ENCODE measurements at places on chromosomes 7 and 10.

GRCh38 chr7:129197771-129198170, 9.3 kb downstream of the SMO start:
- no peak for DNase-seq

DNA sequence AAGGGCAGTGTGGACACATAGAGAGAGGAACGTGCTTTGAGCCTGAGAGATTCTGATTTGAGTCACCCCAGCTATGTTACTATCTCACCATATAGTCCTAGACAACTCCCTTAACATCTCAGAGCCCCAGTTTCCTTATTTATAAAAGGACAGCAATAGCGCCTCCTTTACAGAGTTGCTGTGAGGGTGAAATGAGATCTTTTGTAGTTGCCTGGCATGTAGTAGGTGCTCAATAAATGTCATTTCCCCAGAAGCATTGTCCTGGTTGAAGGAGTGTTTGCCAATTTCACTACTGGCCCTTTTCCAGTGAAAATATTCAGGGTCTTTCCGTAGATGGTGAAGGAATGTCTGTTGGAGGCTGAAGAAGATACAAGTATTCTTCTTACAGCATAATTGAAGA, 51.3 kb upstream of the FAM180A start:
- DNase-seq, result no peak

- DNase-seq, result no peak
Measured at GRCh38 chr7:35729061-35729783, 34.3 kb upstream of the HERPUD2 start.

GRCh38 chr7:159088016-159088865, 56.4 kb downstream of the VIPR2 start:
- no peak for DNase-seq

DNA sequence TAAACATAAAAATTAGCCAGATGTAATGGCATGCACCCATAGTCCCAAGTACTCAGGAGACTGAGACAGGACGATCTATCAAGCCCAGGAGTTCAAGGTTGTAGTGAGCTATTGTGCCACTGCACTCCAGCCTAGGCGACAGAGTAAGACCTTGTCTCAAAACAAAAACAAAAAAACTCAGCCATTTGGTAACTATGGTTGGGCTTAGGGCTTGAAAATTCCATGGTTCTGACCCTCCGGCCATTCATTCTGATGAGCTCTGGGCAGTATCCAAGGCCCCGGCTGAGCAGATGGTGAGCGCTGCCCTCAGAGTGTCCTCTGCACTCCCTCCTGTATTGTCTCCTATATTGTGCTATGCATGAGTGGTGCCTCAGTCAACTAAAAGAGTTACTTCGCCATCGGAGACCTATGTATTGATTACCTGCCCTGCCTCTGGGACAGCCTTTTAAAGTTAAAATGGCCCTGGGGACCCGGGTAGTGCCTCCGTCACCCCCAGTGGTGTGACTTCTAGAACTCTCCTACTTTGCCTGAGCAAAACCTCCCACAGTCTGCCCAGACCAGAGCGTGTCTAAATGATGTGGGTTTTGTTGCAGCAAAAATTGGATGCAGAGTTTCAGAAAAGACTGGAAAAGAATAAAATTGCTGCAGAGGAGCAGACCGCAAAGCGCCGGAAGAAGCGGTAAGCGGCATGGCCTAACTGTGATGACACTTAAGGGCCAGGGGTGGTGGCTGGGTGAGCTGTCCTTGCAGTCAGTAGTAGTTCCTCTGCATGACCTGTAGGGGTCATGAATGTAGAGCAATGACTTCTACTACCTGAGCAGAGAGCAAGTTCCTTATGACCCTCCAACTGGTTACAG, 8.1 kb downstream of the PRKRIP1 start:
- DNase-seq, result no peak

DNA sequence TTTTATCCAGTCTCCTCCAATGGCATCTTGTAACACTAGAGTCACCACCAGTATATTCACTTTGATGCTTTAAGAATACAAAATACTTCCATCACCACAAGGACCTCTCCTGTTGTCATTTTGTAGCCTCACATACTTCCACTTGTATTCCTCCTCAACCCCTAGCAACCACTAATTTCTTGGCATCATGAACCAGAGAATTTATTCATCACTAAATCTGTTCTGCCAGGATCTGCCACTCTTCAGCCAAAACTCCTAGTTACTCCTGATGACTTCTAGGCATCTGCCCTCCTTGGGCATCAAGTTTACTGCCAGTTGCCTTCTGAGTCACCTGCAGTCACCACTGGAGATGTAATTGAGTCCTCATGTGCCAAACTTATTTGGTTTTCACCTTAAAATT, 906.8 kb downstream of the CNTNAP2 start:
- no peak for DNase-seq

DNA sequence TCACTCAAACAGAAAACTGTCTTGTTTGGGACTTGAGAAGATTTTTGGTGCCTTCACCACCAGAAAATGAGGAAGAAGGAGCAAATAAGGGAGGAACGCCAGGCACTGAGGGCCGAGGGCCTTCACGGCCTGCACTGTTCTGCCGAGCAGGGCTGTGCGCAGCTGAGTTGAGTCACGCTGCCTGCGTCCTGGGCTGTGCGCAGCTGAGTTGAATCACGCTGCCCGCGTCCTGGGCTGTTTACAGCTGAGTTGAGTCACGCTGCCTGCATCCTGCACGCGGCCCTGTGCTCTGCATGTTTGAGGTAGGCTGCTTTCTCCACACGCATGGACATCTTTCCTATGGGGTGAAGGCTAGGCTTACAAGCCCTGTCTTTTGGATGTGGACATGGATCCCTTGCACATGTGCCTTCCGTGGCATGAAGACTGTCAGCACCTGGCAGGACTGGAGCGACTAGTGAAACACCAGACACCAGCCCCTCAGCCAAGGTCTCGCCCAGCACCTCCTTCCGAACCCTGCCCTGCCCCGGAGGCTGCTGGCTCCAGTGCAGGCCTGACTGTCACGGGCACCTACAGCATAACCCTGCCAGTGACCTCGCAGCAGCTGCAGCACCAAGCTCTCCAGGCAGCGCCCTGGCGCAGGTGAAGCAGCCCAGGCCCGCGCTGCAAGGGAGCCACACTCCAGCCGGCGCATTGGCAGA, 96.7 kb downstream of the HTR5A start:
- DNase-seq, result peak; percentile 91

GRCh38 chr7:118311121-118311836, 86.8 kb downstream of the ANKRD7 start:
- no peak for DNase-seq

DNA sequence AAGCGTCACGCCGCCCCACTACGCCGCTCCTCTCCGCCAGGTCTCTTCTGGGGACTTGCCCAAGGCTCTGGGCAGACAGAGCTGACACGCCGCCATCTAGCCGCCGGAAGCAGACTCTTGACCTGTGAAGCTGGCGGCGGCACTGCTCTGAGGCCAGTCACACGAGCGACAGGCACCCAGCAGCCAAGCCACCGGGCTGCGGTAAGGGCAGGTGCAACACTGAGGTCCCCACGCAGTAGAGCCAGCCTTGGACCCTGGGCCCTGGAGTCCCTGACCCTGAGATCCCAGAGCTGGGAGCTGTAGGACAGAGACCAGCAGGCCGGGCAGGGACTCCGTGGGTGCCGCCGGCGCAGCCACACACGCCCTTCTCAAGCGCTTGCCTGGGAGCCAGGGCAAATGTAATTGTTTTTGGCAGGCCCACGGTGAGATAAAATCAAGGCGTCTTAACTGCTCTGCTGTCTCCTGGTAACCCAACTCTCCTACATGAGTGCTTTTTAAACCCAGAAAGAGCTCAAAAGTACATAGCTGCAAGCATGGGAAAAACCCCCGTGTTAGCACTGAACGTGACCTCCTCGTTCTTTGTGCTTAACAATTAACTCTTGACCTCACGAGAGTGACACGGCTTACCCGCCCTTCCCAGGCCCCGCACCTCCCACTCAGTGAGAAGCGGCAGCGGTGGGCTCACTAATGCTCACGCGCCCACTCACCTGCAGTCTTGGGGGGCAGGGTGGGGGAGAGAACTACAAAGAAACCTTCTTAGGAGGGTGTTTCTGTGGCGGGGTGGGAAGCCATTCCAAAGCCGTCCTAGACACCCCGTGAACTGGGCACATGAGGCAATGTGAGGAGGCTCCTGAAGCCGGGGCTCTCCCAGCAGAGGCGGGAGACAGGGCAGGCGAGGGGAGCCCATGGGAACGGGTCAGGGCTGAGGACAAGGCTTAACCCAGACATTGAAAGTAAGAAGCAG, 8.5 kb downstream of the GPER1 start:
- DNase-seq, result no peak

All from AG04450 (cell line).